ENCODE measurements at places on chromosomes 13 and 19. TPM values are rescaled to one million over a fixed set of nuclear protein-coding genes. Genes with fewer than 3 reads are reported as not detected.

The RPL18 gene
- 1,249 TPM for polyA plus RNA-seq

The MBD3L3 gene
- polyA plus RNA-seq = not detected

The EEF1AKMT1 gene
- 15.3 TPM for polyA plus RNA-seq

The GRIK5 gene
- 19.0 TPM for polyA plus RNA-seq

The RXFP2 gene
- 0.89 TPM for polyA plus RNA-seq

The AMER2 gene
- polyA plus RNA-seq = 0.44 TPM

The ZMYM2 gene
- 120 TPM for polyA plus RNA-seq

The TYROBP gene
- 11.9 TPM for polyA plus RNA-seq
